ENCODE measurements at places on chromosomes 2 and 18.

GRCh38 chr2:80255918-80256781, 48.4 kb downstream of the LRRTM1 start:
- DNase-seq = no peak

- DNase-seq = no peak
Measured at GRCh38 chr2:234469251-234469845, 27.5 kb downstream of the ARL4C start.

DNA sequence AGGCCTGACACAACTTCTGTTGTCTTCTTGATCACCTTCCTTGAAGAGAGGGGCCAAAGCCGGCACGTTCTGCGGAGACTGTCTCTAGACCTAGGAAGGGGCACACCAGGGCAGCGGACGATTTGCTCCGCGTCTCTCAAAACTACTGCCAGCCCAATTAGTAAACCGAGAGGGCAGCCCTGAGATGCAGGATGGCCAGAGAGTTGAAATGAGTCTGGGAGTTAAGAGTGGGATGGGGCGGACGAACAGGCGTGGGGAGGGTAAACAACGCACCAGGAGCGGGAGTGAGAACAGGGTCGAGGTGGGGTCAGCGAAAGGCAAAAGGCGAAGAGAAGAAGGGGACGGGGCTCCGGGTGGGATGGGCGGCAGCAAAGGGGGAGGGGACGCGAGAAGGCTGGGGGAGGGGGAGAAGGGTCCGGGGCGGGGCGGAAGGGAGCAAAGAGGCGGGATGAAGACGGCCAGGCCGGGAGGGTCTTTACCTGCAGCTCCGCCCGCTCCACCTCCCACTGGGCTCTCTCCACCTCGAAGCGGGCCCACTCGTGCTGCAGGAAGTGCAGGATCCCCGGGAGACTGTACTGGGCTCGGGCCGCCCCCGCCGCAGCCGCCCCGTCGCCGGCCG, 476 bp downstream of the STRN start:
- no peak for DNase-seq

- DNase-seq = no peak
Measured at GRCh38 chr2:160232905-160233475, 32.9 kb upstream of the ITGB6 start.

GRCh38 chr18:57057890-57058289, 89.0 kb upstream of the BOD1L2 start:
- no peak for DNase-seq
